Left renal cortex interstitium (tissue), 4 donors: ENCODE measurements at places on chromosomes 12 and 14. TPM values are rescaled to one million over a fixed set of nuclear protein-coding genes. Genes with fewer than 3 reads are reported as not detected.

DNA sequence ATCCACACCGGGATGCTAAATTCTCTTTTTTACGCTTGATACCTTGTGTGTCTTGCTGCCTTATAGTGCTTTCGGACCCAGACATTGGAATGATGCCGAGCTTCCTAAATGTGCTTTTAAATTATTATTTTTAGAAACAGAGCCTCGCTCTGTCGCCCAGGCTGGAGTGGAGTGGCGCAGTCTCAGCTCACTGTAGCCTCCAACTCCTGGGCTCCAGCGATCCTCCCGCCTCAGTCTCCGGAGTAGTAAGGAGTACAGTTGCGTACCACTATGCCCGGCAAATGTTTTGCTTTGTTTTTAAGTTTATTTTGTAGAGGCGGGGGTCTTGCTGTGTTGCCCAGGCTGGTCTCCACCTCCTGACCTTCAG, 489 bp upstream of the EML5 start:
- no peak for DNase-seq

DNA sequence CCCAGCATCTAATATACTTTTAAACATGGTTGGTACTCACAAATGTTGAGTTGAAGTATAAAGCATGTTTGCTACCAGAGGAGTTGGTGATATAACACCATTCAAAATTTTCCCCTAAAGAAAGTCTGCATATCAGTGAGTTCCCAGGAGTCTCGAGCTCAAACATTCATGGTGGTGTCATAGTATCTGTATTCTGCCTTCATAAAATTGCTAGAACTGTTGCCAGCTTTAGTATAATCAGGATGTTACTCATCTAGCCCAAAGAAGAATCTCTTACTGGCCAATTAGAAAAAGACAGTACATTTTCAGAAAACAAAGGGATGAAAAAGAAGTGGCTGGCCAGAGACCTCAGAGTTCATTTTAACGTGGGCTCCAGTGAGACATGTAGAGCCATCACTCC, 374.7 kb downstream of the KCNH5 start:
- no peak for DNase-seq

DNA sequence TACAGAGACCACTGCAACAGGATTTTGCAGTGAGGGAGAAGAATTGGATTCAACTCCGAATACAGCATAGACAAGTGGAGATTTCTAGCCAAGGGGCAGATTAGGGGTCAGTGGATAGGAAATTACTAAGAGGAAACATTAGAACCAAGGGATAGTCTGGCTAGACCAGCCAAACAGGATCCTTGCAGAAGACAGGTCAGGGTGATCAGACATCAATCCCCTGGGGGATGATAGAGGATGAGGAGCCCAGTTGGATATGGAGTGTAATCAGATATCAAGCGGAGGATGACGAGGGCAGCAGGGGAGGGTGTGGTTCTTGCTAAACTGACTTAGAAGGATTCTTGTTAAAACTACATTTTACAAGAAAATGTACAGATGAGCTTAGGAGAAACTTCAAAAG, 424.4 kb downstream of the DAD1 start:
- DNase-seq, result no peak

Gene MYRFL
- polyA plus RNA-seq, result 0.87 TPM

Gene PTPRR
- polyA plus RNA-seq, result 0.64 TPM

Gene RASSF8
- 62.5 TPM for polyA plus RNA-seq

Gene EPYC
- 0.08 TPM for polyA plus RNA-seq

DNA sequence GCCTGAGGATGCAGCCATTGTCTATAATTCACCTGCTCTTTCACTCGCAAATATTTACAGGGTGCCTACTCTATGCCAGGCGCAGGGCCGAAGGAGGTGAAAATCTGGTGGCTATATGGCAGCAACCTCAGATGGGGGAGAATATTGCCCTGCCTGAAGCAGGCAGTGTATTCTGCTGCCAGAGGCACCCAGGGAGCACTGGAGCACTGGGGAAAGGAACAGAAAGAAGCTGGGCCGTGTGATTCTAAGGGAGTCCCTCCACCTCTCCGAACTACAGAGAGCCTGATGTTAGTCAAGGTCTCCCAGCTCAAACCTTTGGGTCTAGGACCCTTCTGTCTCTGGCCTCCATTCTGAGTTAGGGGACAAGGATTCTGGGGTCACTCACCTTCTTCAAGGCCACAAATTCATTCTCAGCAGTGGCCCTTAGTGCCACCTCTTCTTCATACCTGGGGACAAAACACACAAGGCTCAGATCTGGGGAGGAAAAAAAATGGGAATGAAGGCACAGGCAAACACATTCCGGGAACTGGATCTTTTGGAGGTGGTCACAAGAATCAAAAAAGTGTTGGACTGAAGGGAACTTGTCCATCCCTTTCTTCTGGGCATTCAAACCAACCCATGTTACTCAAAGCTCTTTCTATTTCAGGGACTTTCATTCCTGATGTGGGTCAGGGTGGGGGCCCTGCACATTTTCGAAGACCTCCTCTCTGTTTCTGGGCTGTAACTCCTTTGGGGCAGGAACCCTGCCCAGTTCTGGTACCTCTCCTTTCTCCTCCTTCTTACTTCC, 19.3 kb upstream of the KRT86 start:
- no peak for DNase-seq

DNA sequence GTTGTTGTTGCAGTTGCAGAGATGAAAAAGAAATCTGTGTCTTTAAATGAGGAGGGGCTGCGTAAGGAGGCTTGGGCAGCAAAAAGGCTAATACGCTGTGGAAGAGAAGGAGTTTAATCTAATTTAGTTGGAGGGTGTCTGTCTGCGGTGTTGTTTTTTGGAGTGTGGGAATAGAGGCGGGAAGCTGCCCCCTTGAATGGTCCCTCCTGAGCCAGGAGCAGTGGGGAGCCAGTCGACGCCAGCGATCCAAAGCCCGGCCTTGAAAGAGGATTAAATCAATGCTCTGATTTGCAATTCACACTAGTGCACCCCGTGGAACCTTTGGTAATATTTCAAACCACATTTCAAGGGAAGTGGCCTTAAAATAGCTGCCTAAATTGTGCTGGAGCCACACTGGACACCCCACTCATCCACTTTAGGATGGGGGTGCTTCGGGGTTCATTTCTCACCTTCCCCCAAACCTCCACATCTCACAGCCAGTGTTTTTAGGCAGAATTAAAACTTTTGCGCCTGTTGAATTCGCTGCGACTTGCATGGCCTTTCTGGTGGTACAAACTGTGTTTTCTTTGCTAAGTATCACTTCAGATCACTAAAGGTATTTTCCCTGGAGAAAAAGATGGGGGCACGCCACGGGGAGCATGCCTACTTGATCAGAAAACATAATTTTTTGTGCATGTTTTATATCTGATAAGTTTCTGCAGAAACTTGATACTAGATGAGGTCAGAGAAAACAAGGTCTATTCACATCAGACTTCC, 4.1 kb upstream of the FZD10 start:
- DNase-seq, result no peak

DNA sequence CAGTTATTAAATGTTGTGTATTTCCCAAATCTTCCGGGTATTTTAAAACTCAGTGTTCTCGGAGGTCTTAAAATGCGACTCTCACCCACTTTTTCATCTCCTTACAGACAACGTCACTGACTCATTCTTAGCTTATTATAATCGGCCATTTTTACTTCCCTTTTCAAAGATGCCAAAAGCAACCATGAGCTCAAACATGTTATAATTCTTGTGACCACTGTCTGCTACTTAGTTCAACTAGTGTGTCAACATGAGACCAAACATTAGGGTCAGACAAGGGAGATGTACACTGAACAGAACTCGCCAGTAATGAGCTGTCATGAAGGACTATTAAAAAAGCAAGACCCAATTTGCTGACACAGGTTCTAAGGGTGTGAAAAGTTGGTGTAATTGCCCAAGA, 4.2 kb upstream of the GRIP1 start:
- DNase-seq, result no peak

Gene DIO3
- 0.54 TPM for polyA plus RNA-seq

DNA sequence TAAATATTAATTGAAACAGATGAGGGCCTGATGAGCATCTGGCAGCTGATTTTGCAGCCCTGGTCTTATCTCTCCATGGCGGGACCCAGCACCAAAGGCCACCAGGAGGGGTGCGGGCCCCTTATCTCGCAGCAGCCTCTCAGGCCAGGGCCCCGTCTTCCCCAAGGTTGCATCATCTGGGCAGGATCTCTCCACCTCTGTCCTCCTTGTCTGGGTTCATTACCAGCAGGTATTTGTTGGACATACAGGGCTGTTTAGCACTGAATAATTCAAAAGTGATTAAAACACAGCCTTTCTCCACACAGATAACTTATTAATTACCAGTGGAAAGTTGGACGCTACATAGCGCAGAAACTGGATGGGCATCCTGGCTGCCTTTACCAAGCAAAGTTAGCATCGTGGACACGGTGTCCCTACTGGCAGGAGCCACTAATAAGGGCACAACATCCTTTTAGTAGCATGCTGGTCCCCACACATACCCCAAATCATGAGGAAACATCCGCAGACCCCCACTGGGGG, 25.8 kb downstream of the TMEM120B start:
- no peak for DNase-seq

DNA sequence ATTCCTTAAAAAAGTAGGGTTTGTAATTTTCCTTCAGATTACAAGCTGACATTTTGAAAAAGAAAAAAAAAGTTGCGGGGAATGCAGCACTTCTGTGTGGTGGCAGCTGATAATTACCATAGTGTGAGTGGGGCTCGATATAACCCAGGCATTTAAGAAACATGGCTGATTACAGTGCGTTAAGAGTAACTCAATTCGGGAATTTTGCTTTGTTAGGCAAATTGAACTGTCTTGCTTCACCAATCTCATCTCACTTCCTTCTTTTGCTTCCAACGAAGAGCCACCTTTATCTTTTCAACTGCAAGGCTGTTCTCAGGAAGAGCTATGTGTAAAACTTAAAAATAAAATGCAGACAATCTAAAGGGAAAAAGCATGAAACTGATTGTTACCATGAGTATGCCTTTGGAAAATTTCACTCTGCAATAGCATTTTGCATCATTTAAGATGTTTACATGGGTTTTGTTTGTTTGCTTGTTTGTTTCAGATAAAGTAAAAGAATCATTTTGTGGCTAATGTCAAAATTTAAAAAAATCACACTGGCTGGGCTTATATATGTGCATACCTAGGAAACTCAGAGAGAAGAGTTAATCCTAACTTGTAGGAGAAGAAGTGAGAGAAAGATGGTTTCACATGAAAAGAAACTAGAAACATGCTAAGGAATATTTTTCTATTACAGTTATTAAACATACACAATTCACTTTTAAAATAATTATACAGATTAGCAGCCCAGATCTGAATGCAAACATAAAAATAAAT, 295.9 kb upstream of the ATP2B1 start:
- DNase-seq, result no peak

- no peak for DNase-seq
These were observed 76.5 kb downstream of the SPRING1 start for GRCh38 chr12:116661341-116661740.

DNA sequence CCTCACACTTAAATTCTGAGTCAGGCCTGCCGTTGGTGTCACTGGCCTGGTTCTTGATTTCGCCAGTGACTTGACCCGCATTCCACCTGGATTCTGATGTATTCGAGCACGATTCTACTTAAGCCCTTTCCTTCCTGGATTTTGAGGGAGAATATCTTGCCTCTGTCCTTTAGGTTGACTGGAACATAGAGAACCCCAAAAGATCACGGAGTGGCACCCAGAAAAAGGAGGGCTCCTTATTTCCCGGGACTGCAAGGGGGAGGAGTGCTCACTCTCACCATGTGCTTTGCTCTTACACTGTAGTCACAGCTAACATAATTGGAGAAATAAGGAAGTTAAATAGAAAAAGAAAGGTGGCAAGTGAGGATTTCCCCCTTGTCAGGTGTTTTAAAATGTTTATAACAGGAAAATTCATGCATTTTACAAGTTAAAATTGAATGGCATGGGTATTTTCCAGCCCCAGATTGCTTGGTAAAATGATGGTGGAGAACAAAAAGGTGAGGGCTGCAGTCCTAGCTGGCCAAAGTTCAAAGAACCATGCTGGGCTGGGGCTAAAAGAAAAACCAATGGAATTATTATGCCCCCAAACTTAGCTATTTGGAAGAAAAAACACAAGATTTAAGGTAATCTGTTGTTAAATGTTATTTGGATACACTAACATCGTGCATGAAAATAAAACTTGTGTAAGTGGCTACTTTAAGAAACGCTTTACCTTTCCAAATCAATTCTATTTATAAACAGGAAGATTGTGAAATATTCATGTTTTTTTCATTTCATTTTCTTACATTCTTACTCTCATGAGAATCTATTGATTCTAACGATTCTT, 8.9 kb downstream of the FOXA1 start:
- no peak for DNase-seq

DNA sequence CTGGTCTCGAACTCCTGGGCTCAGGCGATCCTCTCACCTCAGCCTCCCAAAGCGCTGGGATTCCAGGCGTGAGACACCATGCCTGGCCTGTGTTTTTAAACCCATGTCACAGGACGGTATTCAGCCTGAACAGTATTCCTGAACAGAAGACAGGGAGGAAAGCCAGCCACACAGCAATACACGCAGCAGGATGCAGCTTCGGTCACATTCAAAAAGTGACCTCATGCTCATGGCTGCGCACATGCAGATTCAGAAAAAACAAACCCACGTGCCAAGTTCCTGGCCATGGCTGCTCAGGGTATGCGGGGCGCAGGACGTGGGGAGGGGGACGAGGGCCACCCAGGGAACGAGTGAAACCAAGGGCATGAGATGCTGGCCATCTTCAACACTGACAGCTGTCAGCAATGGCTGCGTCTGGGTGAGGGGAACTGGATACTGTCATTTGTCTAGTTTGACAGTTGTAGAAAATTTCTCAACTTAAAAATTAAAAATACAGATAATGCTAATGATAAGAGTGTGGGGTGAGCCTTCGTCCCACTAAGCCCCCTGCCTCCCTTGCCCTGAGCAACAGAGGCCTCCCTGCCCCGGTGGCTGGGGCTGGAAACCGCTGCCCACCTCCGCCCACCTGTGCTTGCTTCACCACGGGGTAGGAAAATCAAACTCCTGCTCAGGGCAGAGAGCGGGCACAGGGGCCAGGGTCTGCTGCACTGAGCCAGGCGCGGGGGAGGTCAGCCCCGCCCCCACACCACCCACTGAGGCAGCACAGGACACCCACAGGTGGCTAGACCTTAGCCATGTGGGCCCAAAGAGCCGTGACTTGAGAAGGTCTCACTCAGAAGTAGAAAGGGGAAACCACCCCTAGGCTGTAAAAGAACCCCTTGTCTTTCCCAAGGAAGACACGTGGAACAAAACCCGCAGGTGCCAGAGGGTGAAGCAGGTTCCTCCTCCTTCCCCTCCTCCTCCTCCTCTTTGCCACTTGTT, 84.2 kb downstream of the SCARB1 start:
- DNase-seq, result no peak

Gene MUCL1
- polyA plus RNA-seq, result not detected

Gene LHX5
- polyA plus RNA-seq, result 0.03 TPM

Gene ANO4
- polyA plus RNA-seq, result 2.0 TPM

Gene CCDC60
- polyA plus RNA-seq, result 0.33 TPM
